ENCODE measurements at places on chromosomes 13 and 19.

DNA sequence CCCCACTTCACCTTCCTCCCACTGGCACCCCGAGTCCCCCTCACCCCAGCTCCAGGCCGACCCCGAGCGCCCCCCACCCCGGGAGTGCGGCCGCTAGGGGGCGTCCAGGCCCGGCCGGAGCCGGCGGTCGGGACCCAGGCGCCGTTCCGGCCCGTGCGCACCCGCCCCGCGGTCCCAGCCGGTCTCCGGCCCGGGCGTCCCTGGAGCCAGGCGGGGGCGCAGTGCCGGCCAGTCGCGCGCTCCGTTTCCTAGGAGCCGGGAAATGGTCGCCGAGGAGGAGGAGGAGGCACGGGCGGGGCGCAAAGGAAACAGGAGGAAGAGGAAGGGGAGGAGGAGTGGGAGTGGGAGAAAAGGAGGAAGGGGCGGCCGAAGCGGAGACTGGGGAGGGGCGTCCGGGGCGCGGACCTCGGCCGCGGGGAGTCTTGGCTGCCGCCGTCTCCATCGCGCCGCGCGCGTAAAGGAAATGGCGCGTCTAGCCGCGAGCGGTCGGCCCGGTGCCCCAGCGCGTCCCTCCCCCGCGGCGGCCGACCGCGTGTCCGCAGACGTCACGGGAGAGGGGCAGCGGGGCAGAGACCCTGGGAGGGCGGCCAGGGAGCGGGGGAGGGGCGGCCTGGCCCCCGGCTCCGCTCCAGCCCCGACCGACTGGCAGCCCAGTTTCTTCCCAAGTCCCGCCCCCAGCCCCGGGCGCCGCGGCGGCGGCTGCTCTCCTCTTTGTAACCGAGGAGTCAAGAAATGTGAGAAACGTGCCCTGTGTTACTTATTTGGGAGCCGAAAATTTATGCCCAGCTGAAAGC, 1.1 kb upstream of the KCTD15 start:
- peak; percentile 55 for DNase-seq

DNA sequence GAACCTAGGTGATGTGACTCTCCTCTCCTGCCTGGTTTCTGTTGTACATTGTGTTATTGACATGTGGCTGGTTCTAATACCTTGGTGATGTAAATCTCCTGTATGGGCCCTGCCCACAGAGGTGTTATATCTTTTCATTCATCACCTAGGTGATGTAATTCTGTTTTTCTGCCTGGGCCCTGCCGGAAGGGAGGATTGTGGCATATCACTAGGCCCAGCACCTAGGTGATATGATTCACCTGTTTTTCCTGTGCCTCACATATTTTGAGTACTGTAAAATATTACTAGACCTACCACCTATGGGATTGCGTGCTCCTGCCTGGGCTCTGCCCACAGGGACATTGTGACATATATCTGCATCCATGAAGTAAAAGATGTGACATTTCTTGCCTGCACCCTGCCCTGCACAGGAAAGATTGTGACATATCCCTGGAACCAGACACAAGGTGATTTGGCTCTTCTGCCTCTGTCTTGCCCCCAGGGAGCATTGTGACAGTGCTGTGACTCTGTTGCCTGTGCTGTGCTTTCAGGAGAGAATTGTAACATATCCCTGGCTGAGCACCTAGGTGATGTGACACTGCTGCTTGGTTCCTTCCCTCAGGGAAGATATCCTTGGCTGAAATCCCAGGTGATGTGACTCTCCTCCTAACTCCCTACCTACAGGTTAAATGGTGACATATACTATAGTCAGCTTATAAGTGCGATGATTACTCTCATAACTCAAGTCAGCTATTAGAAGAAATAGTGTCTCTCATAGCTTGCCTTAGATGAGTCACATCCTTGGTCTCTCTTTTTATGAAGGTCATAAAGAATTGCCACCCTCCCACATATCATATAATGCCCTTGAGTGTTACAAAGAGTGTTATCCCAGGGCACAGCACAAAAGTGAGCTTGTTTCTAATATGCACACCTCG, 13.3 kb upstream of the ZNF681 start:
- DNase-seq: no peak

DNA sequence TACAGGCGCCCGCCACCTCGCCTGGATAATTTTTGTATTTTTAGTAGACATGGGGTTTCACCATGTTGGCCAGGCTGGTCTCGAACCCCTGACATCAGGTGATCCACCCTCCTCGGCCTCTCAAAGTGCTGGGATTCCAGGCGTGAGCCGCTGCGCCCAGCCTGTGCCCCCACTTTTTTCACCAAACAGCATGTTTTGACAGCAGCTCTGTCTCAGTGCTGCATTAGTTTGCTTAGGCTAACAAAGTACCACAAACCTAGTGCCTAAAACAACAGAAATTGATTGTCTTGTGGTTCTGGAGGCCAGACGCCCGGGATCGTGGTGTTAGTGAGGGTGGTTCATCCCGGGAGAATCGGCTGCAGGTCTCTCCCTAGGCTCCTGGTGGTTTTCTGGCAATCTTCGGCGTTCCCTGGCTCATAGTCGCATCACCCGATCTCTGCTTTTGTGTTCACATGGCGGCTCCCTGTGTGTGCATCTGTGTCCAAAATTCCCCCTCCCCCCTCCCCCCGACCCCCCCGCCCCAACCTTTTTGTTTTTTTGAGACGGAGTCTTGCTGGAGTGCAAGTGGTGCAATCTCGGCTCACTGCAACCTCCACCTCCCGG, 30.0 kb downstream of the MYH14 start:
- no peak for DNase-seq

- no peak for DNase-seq
Observed at GRCh38 chr19:12788682-12789097, 2.6 kb upstream of the JUNB start.

DNA sequence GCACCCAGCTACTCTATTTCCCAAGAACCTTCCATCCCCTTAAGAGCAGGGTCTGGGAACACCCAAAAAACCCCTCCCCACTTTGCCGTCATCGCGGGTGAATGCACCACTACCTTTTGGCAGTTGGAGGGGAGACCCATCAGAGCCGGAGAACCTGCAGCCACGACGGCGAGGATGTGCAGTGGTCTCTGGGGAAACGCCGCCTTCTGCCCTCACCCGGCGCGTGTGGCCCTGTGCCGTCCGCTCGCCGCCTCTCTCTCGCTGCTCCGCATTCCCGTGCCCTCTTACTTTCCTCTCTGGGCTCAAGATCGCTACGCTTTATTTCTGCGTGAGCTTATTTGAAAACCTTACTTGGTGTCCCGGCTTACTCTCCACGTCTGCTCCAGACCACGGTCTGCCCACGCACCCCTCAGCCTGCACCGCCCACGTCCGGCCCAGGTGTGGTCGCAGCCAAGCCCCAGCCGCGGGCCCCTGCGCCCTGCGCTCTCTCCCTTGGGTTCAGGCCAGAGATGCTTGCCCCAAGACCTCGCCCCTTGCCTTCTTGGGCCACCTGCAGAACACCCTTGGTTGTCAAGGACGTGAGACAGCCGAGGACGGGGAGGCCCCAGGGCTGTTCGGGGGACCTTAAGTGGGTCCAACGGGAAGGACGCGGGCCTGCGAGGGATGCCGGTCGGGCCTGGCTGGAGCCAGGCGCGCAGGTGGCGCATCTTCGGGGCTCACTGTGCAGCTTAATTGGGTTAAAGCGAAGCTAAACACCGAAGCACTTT, 2.0 kb upstream of the MAB21L1 start:
- no peak for DNase-seq

DNA sequence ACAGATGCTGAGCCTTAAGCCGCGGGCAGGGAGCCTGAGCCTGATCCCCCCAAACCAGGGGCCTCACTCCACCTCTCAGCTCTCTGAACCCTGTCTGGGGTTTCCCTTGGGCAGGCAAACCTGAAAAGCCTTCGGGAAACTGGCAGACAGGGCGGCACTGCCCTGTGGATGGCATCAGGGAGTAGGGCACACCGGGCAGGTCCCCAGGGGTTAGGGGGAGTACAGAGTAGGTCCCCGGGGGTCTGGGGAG, 9.7 kb downstream of the MKNK2 start:
- DNase-seq: no peak

- DNase-seq: no peak
Observed at GRCh38 chr19:39199025-39199424, 2.3 kb downstream of the NCCRP1 start.

DNA sequence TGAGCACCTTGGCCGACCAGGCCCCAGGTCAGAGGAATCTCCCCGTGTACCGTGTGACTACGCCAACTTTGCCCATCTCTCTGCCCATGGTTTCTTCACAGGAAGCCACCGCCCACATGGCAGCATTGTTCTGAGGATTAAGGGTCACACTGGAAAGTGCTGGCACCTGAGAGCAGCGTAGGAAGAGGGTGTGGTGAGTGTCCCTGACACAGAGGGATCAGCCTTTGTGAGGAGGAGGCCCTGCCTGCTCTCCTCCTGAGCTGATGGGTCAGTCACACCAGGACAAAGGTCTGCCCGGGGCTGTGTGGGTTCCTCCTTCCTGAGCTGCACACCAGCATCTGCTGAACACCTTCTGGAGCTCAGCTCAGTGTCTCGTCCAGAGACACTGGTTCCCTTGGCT, 32.2 kb upstream of the SLC15A1 start:
- DNase-seq: no peak

GRCh38 chr19:42433503-42434260, 6.5 kb upstream of the LIPE start:
- no peak for DNase-seq

DNA sequence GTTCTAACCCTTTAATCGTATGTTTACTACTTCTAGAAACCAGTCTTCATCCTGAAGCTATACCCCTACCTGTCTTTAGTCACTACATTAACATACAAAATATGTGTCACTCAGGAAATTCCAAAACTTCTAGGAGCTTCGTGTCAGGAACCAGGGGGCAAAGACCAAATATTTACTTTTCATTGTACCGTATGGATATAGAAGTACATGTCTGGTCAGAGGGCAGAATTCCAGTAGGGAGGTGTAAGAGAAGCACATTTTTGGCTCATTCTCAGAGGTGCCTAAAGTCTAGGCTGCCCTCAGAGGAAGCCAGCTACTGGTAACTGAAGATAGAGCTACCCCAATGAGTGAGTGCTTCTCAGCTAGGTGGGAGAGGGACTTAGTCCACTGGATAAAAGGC, 320.7 kb downstream of the DIAPH3 start:
- no peak for DNase-seq

- DNase-seq: no peak
Observed at GRCh38 chr13:34911159-34911558, 30.9 kb upstream of the NBEA start.

DNA sequence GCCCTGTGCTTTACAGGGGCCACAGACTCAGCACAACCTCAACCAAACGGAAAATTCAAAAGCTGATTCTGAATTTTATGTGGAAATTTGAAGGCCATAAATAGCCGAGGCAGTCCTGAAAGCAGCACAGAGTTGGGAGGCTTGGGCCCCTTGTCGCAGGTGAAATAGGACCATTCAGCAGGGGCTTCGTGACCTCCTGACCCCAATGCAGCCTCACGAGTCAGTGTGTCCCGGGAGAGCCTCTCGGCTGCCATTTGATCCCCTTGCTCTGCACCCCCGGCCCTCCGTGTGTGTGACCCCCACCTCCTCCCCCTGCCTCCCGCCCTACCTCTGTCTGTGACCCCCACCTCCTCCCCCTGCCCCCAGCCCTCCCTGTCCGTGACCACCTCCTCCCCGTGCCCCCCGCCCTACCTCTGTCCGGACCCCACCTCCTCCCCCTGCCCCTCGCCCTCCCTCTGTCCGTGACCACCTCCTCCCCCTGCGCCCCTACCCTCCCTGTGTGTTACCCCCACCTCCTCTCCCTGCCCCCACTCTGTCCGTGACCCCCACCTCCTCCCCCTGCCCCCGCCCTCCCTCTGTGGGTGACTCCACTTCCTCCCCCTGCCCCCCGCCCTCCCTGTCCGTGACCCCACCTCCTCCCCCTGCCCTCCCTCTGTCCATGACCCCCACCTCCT, 41.7 kb upstream of the TFDP1 start:
- no peak for DNase-seq

- no peak for DNase-seq
Observed at GRCh38 chr13:101429733-101430132, 13.4 kb upstream of the NALCN start.

DNA sequence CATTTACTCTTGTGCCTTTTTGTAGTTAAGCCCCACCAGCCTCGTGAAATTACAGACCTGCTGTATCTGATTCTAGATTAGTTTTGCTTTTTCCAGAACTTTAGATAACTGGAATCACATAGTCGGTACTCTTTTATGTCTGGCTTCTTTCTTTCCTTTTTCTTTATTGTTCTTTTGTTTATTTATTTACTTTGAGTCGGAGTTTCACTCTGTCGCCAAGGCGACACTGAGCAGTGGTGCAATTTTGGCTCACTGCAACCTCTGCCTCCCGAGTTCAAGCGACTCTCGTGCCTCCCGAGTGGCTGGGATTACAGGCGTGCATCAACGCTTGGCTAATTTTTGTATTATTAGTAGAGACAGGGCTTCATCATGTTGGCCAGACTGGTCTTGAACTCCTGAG, 6.0 kb upstream of the NCCRP1 start:
- DNase-seq: no peak

DNA sequence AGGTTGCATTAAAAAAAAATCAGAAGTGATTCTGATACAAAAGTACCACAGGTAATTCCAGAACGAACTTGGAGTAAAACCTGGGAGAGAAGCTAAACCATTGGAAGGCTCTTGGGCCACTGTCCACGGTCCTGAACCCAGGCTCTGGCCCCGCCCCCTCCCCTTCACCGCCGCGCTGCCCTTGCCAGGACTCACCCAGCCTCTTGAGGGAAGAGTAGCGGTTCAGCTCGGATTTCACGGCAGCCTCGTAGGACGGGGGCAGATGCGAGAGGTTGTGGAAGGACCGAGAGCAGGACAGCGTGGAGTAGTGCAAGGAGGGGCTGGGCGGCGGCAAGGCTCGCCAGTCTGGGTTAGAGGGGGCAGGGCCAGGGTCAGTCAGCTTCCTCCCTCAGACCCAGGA, 5.7 kb downstream of the SHISA7 start:
- no peak for DNase-seq

GRCh38 chr19:13051557-13052165, 51.0 kb downstream of the LYL1 start:
- peak; percentile 18 for DNase-seq

DNA sequence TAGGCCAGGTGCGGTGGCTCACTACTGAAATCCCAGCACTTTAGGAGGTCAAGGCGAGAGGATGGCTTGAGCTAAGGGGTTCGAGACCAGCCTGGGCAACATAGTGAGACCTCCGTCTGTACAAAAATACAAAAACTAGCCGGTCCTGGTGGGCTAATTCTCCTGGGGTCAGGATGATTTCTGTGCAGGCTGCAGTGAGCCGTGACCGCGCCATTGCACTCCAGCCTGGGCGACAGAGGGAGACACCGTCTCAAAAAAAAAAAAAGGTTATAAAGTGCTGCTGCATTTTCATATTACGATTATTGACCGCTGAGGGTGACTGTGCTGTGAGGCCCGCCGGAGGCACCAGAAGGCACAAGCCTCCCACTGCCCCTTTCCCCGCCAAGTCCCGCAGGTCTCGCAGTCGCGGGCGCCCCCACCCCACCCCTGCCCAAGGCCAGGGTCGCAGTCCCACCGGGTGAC, 477 bp upstream of the PLEKHF1 start:
- DNase-seq: no peak

Measured in NCI-H345 (cell line).